ENCODE measurements at places on chromosomes 3 and 15.

DNA sequence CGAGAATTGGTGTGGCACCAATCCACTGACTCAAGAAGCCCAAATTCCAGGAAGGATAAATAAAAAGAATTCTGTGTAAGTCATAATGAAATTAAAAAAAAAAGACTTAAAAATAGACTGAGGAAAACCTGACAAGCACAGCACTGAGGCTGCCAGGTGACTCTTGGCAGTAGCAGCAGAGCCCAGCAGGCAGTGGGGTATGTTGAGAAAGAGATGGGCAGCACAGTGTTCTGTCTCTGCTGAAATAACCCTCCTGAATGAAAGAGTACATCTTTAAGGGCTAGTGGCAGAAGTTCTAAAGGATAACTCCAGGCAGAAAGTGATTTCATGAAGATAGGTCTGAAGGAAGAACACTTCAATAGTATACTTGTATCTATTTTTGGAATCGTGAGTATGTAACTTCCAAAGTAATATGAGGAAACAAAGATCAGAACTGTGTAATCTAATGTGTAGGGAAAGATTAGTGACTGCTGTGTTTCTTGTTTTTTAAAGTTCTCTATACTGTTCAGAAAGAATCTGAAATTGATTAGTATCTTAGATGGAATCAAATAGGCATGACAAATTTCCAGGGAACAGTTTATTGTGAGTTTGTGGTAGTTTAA, 75.9 kb downstream of the RAB7A start:
- peaks cover 14% of the 10 kb centered on the region for H3K36me3 ChIP-seq
- H3K4me3 ChIP-seq = no peak overlapping the region
- H3K27ac ChIP-seq = no peak overlapping the region
- no peak for DNase-seq
- H3K27me3 ChIP-seq = no peaks in the 10 kb centered on the region

GRCh38 chr15:63382966-63383710, 1.5 kb upstream of the CA12 start:
- no peak overlapping the region for H3K27ac ChIP-seq
- H3K27me3 ChIP-seq = no peaks in the 10 kb centered on the region
- H3K4me1 ChIP-seq = peaks cover 38% of the 10 kb centered on the region
- H3K36me3 ChIP-seq = no peaks in the 10 kb centered on the region

DNA sequence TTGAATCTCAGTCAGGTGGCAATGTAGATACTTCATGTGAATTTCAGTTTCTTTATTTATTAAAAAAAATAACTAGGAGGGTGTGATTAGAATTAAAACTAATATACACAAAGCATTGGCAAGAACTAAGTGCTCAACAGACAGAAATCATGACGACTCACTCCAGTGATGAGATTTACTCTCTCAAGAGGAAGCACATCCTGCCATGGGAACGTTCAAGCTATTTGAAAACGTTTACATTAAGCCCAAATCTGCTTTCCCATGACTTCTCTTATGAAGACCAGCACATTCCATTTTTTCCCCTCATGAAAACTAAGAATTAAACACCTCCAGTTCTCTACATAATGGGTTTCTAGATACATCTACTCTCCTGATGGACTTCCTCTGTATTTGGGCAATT, 8.5 kb downstream of the WDR53 start:
- no peak for DNase-seq
- H3K4me1 ChIP-seq = no peaks in the 10 kb centered on the region
- peaks cover 1% of the 10 kb centered on the region for H3K36me3 ChIP-seq
- no peak overlapping the region for H3K4me3 ChIP-seq
- no peak overlapping the region for H3K27ac ChIP-seq

GRCh38 chr3:171194965-171195364, 168.4 kb upstream of the SLC2A2 start:
- no peaks in the 10 kb centered on the region for H3K36me3 ChIP-seq
- H3K27ac ChIP-seq = no peak overlapping the region
- no peak overlapping the region for H3K4me3 ChIP-seq
- H3K27me3 ChIP-seq = no peaks in the 10 kb centered on the region
- DNase-seq = no peak

DNA sequence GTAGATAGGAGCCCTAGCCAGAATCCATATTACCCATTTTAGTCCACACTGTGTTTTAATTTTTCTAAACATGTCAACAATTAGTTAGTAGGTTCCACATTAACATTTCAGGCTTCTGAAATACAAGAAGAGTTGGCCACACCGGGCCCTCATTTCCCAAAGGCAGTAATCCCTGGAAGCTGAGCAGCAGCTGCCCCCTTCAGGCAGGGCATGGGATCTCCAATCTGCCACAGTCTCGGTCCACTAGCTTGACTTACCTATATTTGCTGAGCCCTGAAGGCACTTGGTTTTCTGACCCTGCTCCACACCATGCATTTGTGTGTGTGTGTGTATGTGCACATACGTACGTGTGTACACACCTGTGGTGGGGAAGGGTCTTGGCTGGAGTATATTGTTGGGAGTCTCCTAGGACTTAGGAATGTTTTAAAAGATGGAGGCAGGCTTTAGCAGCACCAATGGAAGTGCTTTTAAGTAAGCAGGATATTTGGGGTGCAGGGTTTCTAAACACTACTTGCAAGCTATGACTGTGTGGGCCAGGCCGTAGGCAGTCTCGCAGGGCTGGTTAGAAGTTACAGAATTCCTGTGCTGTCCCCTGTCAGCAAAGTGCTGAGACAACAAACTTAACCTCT, 71.2 kb upstream of the SOX14 start:
- no peak overlapping the region for H3K27ac ChIP-seq
- no peaks in the 10 kb centered on the region for H3K27me3 ChIP-seq
- DNase-seq = no peak
- no peak overlapping the region for H3K4me3 ChIP-seq
- no peaks in the 10 kb centered on the region for H3K36me3 ChIP-seq

GRCh38 chr3:48388966-48389365, 16.9 kb downstream of the FBXW12 start:
- no peak for DNase-seq
- no peak overlapping the region for H3K27ac ChIP-seq
- no peak overlapping the region for H3K4me3 ChIP-seq
- H3K36me3 ChIP-seq = no peaks in the 10 kb centered on the region
- H3K4me1 ChIP-seq = peaks cover 5% of the 10 kb centered on the region

DNA sequence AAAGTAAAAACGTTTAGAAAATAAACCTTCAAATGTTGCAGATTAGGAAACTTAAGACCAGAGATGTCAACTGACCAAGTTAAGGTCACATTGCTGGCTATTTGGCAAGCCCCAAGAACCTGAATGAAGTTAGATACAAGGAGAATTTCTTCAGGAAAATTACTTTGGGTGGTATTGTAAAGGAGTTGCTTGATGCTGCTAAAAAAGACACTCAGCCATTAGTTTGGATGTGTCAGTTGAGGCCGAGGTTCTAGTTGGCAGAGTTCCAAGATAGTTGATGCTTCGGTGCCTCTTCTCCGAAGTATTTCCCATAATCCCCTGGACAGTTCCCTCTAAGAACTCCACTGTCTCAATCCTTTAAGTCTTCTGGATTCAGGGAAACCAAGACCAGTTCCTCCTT, 24.3 kb downstream of the SIAH2 start:
- no peak for DNase-seq
- no peak overlapping the region for H3K4me3 ChIP-seq
- H3K36me3 ChIP-seq = no peaks in the 10 kb centered on the region

DNA sequence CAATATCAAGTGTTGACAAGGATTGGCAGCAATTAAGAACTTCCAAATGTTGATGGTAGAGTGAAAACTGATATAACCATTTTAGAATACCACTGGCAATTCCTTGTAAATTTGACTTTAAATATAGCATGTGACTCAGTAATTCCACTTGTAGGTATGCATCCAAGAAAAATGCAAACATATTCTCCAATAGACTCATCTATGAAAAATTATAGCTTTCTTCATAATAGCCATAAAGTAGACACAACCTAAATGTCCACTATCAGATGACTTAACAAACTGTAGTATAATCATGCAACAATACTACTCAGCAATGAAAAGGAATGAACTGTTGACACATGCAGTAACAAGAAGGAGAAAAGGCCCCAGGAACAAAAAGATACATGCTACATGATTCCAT, 988.1 kb downstream of the FHIT start:
- no peak overlapping the region for H3K4me3 ChIP-seq
- no peaks in the 10 kb centered on the region for H3K36me3 ChIP-seq
- no peak for DNase-seq
- no peaks in the 10 kb centered on the region for H3K27me3 ChIP-seq

DNA sequence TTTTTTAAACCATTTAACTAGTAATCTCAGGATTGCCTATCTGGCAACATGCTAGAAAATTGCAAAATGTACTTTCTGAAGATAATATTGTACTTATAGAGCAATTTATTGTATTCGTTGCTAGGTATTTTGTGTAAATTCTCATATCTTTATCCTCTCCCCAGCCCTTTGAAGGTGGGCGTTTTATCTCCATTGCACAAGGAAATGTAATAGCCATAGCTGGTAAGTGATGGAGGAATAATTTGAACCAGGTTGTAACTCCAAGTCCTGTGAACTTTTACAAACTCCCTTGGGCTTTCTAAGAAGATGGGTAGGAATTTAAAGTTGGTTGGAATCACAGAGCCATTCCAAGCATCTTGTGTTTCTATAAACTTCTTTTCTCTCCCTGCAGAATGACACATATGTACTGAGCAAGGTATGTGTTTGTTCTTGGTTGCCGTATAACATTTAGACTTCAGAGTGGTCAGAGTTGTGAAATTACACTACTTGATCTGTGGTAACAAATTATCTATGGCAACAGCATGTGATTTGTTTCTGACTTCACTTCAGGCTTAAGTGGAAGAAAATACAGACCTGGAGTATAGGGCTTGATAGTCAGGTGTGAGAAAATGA, 170.9 kb downstream of the AKAP13 start:
- H3K27ac ChIP-seq = no peak overlapping the region
- DNase-seq = no peak
- no peak overlapping the region for H3K4me3 ChIP-seq
- no peaks in the 10 kb centered on the region for H3K4me1 ChIP-seq

DNA sequence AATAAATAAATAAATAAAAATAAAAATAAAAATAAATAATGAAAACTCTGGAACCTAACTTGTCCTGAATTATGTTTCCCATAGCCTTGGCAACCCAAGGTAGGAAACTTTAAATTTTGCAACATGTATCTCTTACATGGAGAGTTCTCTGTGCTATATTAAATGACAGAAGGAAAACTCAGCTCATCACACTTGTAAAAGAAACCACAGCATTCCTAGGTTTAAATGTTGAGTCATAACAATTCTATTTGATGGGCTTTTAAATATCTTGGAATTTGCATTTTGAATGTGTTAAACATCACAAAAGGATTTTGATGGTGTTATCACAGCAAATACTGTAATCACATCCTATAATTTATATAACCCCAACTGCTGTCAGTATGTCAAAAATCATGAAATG, 144.2 kb downstream of the LRTM1 start:
- no peaks in the 10 kb centered on the region for H3K36me3 ChIP-seq
- no peak overlapping the region for H3K27ac ChIP-seq
- no peak for DNase-seq
- no peaks in the 10 kb centered on the region for H3K4me1 ChIP-seq
- H3K4me3 ChIP-seq = no peak overlapping the region
- H3K27me3 ChIP-seq = no peaks in the 10 kb centered on the region

- H3K27ac ChIP-seq = no peak overlapping the region
- H3K27me3 ChIP-seq = no peaks in the 10 kb centered on the region
- no peak for DNase-seq
Measured at GRCh38 chr15:85927931-85928537, 133.3 kb upstream of the KLHL25 start.

Measured in body of pancreas (tissue), 4 donors.